GM10248 (cell line): ENCODE measurements at places on chromosomes 12 and 14.

- no peak for DNase-seq
Observed at GRCh38 chr12:27555361-27555760, 31.4 kb downstream of the PPFIBP1 start.

DNA sequence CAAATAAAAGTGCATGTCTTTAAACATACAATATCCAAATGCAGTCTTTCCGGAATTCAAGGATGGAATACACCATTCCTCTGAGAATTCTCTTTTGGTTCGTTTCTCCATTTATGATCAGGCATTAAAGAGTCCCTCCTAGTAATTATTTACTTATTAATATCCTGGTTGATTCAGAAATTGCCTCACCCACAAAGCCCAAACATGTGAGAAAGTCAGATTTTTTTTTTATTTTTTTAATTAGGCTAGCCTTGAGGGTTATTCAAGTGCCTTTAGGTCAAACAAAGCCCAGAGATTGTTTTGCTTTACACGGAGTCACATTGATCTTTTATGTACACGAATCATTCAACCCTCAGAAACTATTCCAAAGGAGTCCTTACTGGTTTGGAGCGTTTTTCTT, 6.4 kb upstream of the TSPAN8 start:
- DNase-seq, result no peak

DNA sequence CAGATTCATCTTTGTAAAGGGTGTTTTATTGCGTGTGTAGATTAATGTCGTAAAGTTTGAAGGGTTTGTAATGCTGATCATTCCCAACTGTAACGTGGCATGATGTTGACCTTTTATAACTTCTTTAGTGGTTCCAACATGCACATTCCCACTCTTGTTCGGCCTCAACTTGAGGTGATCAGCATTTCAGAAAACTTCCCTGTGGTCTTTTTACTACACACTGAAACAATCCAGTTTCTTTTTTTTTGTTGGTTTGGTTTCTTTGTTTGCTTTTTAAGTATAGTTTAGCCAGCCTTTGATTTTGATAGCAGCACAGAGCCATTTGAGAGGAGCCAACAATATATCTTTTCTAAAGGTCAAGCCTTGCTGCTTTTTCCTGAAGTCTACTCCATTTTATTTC, 22.8 kb downstream of the UTP20 start:
- DNase-seq, result no peak

DNA sequence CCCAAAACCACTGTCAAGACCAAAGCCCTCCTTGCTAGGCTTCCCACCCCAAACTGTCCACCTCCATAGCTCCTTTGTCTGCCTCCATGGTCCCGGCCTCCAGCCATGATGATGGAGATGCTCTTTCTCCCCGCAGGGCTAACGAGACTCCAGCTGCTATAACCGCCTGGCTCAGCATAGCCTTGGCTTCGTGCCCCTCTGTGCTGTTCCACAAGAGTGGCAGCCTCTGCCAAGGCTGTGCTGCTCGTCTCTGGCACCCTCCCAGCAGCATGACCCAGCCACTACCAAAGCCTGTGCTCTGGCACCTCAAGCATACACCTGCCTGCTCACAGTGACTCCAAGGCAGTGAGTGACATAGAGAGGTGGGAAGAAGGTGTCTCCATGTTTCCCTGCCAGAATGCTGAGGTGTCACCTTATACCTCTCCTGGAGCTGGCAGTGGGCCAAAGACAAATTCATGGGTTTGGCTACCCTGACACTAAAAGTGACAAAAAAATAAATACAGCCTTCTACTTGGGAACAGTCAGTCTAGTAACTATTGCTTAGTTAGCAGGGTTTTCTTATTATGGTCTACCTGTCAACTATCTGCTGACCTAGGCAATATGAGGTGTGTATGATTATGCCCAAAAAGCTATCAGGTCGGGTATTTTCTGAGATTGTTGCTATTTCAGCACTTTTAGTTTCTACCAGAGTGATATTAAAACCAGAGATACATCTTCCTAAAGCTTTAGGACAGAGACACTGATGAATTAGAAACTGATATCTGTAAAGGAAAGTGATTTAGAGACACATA, 16.1 kb upstream of the KRT73 start:
- no peak for DNase-seq

- DNase-seq, result no peak
Observed at GRCh38 chr14:101063121-101063520, 159.6 kb upstream of the RTL1 start.

DNA sequence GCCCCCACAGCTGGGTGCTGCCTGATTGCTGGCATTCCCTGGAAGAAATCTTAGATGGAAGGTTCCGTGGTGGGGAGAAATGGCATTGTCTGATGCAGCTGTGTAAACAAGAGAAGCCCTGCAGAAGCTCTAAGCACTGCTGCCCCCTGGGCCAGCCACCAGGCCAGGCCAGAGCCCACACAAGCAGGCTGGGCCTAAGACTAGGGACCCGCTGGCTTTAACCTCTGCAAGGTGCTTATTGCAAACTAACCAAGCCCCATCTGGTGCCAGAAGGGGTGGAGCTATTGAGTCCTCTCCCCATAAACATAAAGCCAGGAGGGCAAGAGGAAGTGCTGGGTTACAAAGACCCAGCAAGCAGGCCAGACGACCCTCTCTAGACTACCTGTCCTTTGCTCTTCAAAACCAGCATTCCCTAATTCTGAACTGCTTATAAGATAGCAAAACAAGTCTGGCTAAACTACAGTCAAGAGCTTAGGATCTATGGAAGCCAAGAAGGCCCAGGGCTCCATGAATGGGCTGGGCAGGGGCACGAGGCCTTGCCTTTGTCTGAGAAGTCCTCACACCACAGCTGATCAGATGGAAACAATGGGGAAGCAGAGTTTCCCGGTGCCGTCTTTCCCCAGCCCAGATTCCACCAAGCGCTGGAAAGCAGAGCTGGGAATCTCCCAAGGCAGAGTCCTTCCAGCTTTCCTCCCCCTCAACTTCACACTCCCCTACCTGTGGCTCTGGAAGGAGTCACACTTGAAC, 28.8 kb downstream of the P2RX4 start:
- DNase-seq, result no peak

DNA sequence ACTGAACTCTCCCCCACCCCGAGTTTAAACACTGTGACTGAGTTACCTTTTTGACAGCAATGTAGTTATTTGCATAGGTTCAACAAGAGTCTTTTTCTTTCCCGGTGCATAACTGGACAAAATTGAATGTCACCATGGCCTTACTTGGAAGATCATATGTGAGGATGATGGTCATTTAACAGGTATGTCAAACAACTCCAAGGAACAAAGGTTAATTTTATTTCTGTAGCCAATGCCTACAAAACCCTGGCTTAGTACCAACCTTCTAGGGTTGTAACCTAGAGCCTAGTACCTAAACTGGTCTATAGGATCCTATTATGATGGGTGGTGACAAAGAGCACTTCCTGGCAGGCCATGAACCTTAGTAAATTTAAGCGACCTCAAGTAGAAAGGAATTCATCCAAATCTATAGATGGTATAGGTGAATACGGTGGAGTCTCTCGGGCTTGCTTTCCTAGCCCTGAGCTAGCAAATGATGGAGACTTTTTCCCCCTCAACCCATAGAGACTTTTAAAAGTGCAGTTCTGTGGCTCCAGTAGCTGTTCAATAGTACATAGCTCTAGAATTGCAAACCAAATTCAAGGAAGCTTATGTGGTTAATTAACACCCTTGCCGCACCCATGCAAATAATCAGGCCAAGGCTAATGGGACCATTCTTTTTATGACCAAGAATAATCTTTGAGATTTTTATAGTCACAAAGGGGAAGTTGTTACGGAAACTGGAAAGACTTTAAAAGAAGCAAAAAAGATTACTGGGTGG, 89.0 kb downstream of the SLC38A1 start:
- no peak for DNase-seq

GRCh38 chr14:50955373-50956043, 11.2 kb upstream of the PYGL start:
- peak; percentile 33 for DNase-seq
